ENCODE measurements at places on chromosomes 2 and 18. TPM values are rescaled to one million over a fixed set of nuclear protein-coding genes. Genes with fewer than 3 reads are reported as not detected.

The SPATA3 gene
- not detected for total RNA-seq

The MYO5B gene
- 25.4 TPM for total RNA-seq

The MOCOS gene
- total RNA-seq, result 30.4 TPM

The ACOXL gene
- 10.7 TPM for total RNA-seq

The NEB gene
- total RNA-seq, result not detected

The PKDCC gene
- 3.9 TPM for total RNA-seq

The MATN3 gene
- 1.9 TPM for total RNA-seq

The MEP1B gene
- total RNA-seq, result not detected

Measured in PC-9 (cell line).